ENCODE measurements at places on chromosomes 1 and 21.

DNA sequence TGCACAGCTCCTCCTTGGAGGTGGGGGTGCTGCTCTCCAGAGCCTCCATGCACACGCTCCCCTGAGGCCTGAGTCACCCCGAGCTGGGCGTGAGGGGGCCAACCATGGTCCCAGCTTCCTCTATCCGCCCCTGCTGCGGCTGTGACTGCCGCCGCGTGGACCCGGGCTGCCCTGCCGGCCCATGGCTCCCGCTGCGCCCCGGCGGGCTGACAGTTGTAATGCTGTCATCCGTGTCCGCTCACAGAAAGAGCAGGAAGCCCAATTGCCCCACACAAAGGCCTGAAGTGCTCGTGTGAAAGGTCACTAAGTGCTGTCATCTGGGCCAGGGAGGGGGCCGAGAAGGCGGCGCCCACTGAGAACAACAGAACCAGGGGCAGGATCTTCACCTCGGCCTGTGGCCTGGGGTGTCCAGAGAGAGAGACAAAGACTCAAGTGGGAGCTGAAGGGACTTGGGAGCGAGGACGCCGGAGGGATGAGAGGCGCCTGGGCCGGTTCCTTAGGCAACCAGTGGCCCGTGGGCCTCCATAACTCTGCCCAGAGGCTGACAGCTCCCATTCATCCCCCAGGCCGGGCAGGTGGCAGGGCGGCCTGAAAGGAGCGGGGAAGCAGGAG lies 31.5 kb downstream of the OLIG1 start:
- H3K4me1 ChIP-seq = no peaks in the 10 kb centered on the region
- no peak overlapping the region for H3K4me3 ChIP-seq
- peaks cover 13% of the 10 kb centered on the region for H3K27me3 ChIP-seq

GRCh38 chr1:22507587-22507986 lies 55.7 kb upstream of the EPHA8 start:
- H3K27me3 ChIP-seq = no peaks in the 10 kb centered on the region
- no peak for DNase-seq
- H3K36me3 ChIP-seq = peaks cover 29% of the 10 kb centered on the region
- H3K4me1 ChIP-seq = no peaks in the 10 kb centered on the region
- H3K4me3 ChIP-seq = no peak overlapping the region
- H3K27ac ChIP-seq = no peak overlapping the region

- peaks cover 13% of the 10 kb centered on the region for H3K4me1 ChIP-seq
- H3K27ac ChIP-seq = no peak overlapping the region
- DNase-seq = no peak
- no peaks in the 10 kb centered on the region for H3K27me3 ChIP-seq
Observed at GRCh38 chr1:115650961-115651360, 9.2 kb downstream of the VANGL1 start.

DNA sequence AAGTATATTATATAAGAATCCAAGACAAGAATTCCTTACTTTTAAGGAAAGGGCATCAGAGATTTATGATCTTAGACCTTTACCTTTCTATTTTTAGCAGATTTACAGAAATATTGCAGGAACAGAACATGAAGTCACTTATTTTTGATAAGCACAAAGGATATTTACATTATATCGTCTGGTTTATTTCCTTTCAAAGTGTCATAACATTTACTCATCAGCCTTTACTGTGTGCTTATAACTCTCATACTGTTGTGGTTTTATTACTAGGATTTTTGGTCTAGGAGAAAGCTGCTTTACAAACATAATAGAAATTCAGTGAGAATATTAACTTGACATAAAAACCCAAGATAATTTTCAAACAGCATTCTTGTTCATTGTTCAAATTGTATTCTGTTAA lies 47.6 kb downstream of the APP start:
- no peaks in the 10 kb centered on the region for H3K27me3 ChIP-seq
- peaks cover 9% of the 10 kb centered on the region for H3K4me1 ChIP-seq
- no peaks in the 10 kb centered on the region for H3K36me3 ChIP-seq
- no peak for DNase-seq
- no peak overlapping the region for H3K27ac ChIP-seq

- H3K4me1 ChIP-seq = peaks cover 5% of the 10 kb centered on the region
- no peak overlapping the region for H3K27ac ChIP-seq
- H3K27me3 ChIP-seq = no peaks in the 10 kb centered on the region
- peaks cover 4% of the 10 kb centered on the region for H3K36me3 ChIP-seq
- no peak overlapping the region for H3K4me3 ChIP-seq
Observed at GRCh38 chr1:246527402-246528088, 20.5 kb upstream of the SMYD3 start.

DNA sequence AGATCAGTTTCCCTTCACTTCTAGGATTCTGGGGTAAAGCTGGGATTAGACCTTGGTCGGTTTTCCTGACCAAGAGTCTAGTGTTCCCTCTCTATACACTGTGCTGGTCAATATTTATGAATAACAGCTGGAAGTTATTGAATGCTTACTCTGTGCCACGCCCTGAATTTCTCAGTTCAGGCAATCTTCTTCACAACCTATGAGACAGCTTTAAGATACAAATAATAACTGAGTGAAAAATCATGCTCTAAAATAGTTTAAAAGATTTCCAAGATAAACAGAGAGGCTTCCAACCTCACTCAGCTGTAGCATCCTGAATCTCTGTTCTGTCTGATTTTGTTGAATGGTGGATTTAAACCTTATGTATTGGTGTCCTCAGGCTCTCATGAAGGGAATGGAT lies 72.2 kb downstream of the GNG12 start:
- no peak overlapping the region for H3K4me3 ChIP-seq
- peaks cover 8% of the 10 kb centered on the region for H3K4me1 ChIP-seq
- H3K27ac ChIP-seq = no peak overlapping the region
- peaks cover 20% of the 10 kb centered on the region for H3K27me3 ChIP-seq

DNA sequence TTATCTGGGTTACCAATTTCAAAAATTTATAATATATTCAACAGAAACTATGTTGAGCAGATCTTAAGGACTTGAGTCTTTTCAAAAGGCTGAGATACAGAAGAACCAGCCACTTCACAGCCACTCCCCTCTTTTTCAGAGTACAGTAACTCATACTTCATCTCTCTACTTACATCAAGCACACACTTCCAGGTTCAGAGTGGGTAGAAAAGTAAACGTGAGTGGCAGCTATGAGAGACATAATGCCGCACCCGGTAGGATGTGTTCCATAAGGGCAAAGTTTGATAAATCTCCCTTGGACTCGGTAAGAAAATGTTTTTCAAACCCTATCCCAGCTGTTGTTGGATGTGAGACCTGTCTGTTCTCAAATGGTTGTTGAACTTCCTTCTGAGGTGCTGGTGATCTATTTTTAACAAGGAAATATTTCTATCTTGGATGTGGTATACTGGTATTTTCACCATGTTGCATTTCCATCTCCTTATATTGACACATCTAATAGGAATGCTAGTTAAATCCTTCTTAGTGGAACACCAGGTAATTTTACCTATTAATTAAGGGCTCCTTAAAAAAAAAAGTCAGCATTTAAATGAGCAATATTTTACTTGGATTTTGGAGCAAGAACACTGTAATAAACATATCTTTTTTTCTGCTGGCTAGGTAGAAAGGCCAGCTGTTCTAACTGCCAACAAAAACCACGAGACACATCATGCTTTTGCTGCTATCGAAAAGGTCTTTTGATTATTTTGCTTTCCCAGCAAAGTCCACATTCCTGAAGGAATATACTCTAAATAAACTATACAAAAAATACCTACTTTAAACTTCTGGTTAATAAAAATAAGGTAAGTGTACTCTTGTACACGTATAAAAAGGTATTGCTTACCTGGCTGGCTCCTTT lies 28.2 kb downstream of the CNN3 start:
- no peak overlapping the region for H3K27ac ChIP-seq
- no peaks in the 10 kb centered on the region for H3K27me3 ChIP-seq
- no peak for DNase-seq
- H3K4me1 ChIP-seq = no peaks in the 10 kb centered on the region
- H3K4me3 ChIP-seq = no peak overlapping the region
- no peaks in the 10 kb centered on the region for H3K36me3 ChIP-seq
